Stimulated activated CD8-positive, alpha-beta memory T cell treated with anti-CD3 and anti-CD28 coated beads, Interleukin-12 subunit alpha, Interleukin-12 subunit beta, amount 100 ng/mL, for 1 hour (primary cell): ENCODE measurements at places on chromosomes 3 and 15.

- DNase-seq = no peak
Measured at GRCh38 chr3:7646851-7647250, 785.9 kb downstream of the GRM7 start.

GRCh38 chr3:119543147-119543546 lies 16.3 kb downstream of the CD80 start:
- no peak for DNase-seq

DNA sequence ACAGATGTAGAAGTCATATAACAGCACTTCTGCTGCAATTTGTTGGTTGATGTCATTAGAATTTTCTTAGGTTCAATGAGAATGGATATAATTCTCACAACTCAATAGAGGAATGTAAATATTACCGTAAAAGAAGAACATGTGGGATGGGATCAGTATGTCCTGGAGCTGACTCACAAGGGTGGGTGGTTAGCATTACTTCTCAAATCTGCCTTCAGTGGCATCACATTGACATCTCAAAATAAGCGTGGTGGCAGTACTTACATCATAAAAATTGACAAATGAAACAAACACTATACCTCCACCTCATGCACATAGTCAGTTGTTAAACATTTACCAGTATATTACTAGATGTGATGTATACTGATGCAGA lies 1068.0 kb upstream of the CADM2 start:
- DNase-seq = no peak

GRCh38 chr3:72015463-72015862 lies 230.5 kb upstream of the PROK2 start:
- DNase-seq = no peak

DNA sequence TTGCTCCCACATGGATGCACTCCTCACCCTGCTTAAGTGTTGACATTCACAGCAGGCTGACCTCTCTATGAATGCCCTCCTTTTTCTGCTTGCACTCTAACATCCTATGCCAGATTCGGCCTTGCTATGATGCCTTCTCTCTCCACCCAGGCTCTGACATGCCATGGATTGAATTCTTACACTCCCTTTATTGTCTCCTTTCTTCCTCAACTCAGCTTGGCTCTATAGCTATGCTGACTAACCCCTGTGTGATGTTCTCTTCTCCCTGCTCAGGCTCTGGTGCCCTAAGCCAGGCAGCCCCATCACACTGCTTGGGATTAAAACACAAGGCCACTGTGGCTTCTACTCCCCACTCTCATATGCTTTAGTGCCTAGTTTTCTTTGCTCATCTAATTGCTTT lies 563.7 kb downstream of the NSUN3 start:
- DNase-seq = no peak

DNA sequence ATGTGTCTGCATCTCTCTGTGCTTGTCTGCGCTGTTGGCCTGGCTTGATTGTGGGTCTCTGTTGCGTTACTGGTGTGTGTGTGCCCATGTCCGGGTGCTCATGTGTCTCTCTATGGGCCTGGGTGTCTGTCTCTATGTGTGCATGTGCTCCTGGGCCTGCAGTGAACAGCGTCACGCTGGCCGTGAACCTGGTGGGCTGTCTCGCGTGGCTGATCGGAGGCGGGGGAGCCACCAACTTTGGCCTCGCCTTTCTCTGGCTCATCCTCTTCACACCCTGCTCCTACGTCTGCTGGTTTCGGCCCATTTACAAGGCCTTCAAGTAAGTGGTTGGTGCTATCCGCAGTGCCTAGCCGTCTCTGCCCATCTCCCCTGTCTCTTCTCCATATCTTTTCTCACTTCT lies 7.0 kb upstream of the PPCDC start:
- no peak for DNase-seq

DNA sequence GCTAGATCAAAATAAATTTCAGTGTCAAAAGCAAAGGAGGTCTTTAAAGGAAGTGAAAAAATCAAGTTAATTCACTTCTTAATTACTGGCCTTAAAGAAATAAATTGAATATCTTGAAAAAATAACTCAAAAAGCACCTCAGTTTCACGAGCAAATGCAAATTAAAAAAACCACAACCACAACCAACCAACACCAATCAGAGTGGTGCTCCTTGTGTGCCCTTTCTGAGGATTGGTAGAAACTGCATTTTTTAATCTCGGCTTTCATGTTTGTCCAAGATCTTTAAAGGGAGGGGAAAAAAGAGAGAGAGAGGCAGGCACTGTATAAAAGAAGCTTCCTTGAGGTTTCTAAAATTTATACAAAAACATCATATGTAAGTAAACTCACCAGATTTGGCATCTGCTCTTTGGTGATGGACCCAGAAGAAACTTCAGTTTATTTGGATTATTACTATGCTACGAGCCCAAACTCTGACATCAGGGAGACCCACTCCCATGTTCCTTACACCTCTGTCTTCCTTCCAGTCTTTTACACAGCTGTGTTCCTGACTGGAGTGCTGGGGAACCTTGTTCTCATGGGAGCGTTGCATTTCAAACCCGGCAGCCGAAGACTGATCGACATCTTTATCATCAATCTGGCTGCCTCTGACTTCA lies at the start of gene GPR15:
Gene GPR15, plus strand, starts transcription at position 357 of the 653 bp plus-strand sequence. Its CDS starts 56 bp downstream, at position 413.
- DNase-seq = no peak

DNA sequence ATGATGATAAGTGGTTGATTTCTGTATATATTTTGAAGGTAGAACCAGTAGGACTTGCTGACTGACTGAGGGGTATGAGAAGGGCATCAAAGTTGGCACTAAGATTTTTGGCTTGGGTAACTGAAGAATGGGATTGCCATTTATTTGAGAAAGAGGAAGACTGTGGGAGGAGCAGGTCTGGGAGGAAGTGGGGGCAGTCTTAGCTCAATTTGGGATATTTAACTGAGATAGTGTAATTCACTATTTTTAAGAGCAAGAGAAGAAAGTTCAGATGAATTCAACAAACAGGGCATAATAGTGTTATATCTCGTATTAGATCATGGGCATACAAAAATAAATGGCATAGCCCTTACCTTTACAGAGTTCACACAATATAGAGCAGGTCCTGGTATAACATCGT lies 1.7 kb downstream of the BUB1B start:
- no peak for DNase-seq

DNA sequence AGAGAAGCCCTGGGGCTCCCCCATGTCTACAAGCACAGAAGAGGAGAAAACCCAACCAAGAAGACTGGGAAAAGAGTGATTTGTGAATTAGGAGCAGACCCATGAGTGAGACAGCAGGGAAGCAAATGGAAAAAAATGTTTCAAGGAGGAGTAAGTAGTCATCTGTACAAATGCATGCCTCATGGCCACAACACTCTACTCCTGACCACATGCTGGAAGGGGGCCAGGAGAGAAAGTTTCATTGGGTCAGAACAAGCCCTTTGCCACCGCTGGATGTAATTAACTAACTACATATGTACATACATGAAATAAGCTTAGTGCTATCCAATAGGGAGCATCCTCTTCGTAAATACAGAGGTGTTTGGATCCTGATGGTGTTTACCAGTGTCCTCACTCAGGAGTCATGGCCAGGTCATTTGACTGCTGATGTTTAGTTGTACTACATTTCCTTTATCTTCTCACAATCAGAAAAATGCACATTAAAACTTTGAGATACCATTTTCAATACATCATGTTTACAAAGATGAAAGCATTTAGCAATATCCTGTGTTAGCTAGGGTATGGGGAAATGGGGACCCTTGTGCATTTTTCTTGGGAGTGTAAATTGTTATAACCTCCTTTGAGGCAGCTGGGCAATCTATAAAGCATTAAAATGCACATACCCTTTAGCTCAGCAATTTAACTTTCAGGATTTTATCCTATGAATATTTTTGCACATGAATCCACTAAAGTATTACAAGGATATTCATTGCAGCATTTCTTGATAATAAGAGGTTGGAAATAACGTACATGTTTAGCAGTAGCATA lies 27.1 kb downstream of the CLRN1 start:
- DNase-seq = no peak

- no peak for DNase-seq
Measured at GRCh38 chr15:63501256-63502089, 2.9 kb upstream of the USP3 start.

- DNase-seq = no peak
Measured at GRCh38 chr3:124686028-124686670, 44.1 kb upstream of the UMPS start.

- DNase-seq = no peak
Measured at GRCh38 chr15:75891895-75892294, 11.8 kb upstream of the FBXO22 start.

DNA sequence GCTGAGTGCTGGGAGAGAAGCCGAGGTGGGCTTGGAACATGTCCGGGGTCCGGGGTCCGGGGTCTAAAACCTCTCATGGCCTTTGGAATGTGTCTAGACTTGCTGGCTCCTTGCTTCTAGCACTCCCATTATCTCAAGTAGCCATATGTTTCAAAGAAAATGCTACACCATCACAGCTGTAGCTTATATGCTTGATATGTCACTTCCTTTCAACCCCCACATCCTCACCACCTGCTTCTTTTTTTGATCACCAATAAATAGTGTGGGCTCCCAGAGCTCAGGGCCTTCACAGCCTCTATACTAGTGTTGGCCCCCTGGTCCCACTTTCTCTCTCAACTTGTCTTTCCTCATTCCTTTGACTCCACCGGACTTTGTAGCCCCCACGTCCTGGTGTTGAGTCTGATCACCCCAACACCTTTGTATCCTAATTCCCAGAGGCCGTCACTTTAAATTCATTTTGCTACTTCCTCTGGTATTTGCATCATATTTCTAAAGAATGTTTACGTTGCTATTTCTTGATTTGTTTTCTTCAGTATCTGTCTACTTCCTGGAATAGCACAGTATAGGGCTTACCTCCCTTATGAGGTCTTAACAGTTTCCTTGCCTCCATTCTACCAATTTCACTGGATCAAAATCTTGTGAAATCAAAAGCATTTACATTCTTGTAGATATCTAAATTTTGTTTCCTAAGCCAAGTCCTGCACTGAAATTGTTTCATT lies 71.9 kb upstream of the CHRNB4 start:
- DNase-seq = no peak

DNA sequence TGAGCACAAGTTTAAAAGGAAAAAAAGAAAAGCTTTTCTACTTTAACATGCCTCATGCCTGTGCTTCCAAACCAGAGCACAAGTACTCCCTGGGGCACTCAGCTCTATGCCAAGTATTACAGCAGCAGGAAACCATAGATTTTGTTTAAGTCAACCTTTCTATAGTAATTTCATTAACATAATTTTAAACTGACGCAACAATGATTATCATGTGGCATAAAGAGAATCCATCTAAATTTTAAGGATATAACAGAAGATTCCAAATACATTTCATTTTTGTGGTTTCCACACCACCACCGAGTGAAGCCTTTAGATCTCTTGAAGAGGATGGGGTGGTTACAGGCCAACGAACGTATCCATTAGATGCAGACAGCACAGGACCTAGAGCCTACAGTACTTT lies 112.1 kb downstream of the TNIK start:
- DNase-seq = no peak

GRCh38 chr3:17307887-17308286 lies 423.1 kb downstream of the PLCL2 start:
- no peak for DNase-seq

GRCh38 chr3:183151821-183152351 lies 10.6 kb downstream of the LAMP3 start:
- no peak for DNase-seq

GRCh38 chr3:46736006-46736872 lies 18.6 kb upstream of the PRSS50 start:
- no peak for DNase-seq

DNA sequence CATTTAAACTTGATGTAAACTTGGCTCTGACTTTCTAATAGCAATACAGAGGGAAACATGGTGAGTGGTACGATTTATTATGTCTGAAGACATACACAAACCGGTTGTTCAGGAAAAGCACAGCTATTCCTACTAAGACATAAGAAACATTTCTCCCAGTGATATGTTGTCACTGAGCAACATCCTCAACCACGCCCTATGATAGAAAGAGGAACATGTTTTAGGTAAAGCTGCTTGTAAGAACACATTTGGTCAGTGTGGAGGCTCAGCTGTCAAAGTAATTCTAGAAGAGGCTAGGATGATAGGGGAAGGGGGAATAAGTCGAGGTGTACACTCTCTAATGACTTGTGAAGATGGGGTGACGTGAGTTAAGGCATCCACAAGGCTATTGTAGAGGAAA lies 42.7 kb upstream of the B3GNT5 start:
- DNase-seq = no peak

DNA sequence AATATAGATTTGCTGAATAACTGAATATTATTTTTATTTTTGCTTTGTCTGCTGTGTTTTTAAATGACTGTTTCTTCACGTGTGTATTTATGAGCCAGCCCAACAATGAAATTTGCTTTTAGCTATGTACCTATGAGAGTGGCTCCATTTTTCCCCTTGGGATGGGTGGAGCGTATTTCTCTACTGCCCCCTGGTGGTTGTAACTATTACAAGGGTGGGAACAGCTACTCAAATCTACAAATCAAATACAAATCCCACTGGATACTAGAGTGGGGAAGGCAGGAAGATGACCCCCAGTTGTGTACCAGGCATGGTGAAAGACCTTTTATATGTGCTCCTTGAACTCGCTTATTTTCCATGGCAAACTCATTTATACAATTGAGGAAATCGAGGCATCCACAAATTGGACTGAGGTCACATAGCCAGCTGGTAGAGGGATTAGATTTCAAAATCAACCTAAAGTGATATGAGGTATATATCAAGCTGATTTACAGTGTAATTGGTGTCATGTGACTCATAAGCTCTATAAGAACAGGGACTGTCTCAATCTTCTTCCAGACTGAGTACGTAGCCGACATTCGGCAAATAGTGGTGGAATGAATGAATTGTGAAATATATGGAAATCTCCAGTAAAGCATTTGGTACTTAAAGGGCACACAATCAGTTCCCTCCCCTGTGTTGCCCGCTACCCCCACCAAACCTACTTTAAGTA lies 69.5 kb upstream of the VEPH1 start:
- DNase-seq = no peak

GRCh38 chr15:94453227-94453988 lies 222.0 kb downstream of the MCTP2 start:
- no peak for DNase-seq

- DNase-seq = no peak
Measured at GRCh38 chr3:31247850-31248562, 284.7 kb upstream of the STT3B start.

DNA sequence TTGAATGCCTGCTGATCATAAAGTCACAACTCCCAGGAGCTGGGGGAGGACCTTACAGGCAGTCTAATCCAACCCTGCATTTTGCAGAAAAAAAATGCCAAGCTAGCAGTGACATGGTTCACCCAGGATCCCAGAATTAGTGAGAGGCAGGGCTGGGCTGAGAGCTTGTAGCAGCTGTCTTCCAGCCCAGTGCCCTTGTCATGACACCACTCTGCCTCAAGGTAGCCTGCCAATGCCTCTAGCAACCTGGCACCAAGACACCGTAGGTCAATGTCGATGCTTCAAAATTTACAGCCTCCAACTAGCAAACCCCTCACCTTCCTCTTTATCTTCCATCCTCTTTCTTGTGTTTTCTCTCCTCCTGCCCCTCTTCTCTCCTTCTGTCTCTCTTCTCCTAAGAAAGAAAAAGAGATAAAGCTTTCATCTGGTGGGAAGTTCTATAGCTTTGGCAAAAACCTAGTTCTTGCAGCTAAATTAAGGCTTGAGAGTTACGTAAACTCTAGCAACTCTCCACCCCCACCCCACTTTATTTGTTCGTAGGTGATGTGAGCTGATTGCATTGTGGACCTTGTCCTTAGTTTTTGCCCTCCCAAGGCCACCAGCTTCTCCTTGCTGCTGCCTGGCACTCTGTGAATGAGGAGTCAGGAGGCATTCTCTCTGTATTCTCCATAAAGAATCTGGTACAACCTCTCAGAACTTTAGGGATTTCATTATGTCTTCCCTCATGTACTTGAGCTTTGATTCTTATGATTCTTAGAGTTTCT lies 18.3 kb upstream of the BFSP2 start:
- no peak for DNase-seq
